ENCODE measurements at places on chromosomes 4 and X.
A peak's percentile ranks its signal among the peaks of the same experiment; 100 is the strongest.

DNA sequence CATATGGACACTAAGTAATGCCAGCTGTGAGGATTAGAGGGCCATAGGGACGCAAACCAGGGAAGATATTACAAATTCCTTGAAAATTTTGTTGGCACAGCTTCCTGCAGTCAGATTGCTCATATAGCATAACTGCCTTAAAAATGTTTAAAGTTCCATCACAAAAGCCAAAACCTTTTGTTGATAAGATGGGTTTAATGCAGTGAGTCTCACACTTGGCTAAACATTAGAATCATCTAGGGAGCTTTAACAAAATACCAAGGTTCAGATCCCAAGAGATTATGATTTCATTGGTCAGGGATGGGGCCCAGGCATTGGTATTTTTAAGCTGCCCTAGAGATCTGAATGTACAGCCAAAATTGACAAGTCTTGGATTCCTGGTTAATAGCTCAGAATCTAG is 376.5 kb upstream of the MAD2L1 start:
- DNase-seq = no peak

GRCh38 chr4:113758372-113758771 is 3.2 kb downstream of the CAMK2D start:
- DNase-seq = no peak

GRCh38 chr4:55561889-55562288 is 15.2 kb upstream of the CLOCK start:
- DNase-seq = no peak

GRCh38 chr4:168480931-168481611 is 779 bp upstream of the DDX60L start:
- no peak for DNase-seq

DNA sequence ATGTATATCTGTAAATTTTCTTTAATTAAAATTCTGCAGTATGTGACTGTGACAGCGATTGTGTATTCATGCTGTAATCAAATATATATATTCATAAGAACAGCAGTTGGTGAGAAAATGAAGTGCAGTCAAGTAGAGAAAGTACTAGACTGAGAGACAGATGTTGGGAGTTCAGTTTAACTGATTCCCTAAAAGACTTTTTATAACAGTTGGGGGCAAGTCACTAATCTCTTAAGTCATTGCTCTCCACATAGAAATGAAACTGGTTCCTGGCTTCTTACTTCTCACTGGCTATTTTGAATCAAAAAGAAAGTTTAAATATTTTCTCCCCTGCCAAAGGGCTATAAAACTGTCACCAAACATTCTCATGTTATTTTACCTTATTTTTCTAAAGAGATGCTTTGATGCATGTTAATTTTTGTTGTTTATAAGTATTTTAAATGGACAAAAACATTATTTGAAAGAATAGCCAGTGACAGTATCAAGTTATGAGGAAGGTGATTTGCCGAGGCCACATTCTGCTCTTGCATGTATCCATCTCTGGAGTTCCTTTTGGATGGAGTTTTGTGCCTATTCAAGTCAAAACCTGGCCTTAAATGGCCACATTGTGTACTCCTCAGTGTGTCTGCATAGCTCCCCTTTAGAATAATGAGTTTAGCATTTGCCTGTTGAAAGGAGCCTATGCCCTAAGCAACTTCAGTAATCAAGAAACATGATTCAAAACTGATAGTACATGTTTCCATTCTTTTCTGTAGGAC is 30.8 kb downstream of the EXOC1 start:
- no peak for DNase-seq

GRCh38 chrX:70411475-70411874 is 11.6 kb upstream of the GDPD2 start:
- DNase-seq = no peak

GRCh38 chr4:189117426-189117825 is 823.2 kb upstream of the FRG1 start:
- no peak for DNase-seq

- no peak for DNase-seq
Measured at GRCh38 chrX:46398126-46398525, 147.1 kb downstream of the ZNF674 start.

- DNase-seq = no peak
Measured at GRCh38 chrX:68868316-68868715, 39.5 kb downstream of the EFNB1 start.

DNA sequence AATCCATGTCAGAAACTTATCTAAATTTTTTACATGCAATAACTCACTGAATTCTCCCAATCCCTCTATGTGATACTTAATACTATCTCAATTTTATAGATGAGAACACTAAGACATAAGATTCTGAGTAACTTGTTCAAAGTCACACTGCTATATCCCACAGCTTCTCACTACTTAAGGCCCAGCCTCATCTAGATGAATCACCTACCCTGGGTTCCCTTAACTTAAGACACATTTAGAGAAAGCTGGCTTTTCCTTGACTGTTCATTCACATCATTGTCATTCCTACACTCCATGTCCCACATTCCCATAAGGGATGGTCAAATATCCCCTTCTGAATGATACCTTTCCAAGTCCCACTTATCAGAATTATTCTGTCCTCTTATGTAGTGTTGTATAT is 21.0 kb downstream of the TNIP3 start:
- DNase-seq = no peak

DNA sequence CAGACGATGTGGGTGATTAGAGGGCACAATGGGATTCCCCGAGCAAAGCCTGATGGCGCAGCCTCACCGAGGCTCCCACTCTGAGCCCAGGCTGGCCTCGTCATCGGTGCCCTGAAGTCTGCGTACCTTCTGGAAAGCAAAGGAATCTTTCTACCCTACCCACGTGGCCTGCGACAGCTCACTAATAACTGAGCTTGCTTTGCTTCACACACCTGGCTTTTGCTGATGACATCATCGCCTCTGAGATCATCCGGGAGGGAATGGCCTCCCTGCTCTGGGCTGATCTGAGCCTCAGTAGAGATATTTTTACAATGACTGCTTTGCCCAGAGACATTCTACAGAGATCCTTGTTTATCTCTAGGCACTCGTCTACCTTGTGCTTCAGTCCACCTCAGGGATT is 45.4 kb upstream of the PDLIM3 start:
- no peak for DNase-seq

DNA sequence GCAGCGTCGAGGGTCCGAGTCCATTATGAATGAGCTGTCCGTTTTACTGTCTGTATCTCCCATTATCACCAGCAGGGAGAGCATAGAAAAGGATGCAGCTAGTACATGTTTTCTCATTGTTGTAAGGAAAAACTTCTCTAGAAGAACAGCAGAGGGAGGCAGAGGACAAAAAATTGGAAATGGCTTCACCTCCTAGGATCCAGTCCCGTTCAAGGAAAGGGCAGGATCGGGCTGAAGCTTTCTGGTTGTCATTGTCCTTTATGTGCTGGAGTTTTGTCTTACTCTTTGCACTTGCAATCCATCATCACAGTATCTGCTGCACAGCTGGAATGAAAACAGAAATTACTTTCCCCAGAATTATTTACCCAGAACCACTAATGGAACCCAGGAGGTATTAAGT is 14.7 kb downstream of the NDP start:
- peak; percentile 4 for DNase-seq

- DNase-seq = peak; percentile 27
Measured at GRCh38 chr4:41257257-41257901, 651 bp downstream of the UCHL1 start.

GRCh38 chrX:80246271-80246670 is 174.0 kb upstream of the TENT5D start:
- no peak for DNase-seq

DNA sequence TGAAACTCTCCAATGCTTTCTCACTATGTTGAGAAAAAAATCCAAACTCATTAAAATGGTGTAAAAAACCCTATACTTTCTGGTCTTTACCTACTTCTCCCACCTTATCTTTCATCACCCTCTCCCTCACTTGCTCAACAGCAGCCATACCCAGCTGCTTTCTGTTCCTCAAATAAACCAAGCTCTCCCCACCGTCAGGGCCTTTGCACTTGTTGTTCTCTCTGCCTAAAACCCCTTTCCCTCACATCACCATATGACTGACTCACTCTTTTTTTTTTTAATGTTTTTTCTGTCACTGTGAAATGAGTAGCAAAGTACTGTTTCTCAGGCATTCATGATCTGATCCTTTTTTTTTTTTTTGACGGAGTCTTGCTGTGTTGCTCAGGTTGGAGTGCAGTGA is 122.3 kb upstream of the TMEM164 start:
- no peak for DNase-seq

GRCh38 chrX:129522184-129523078 is 859 bp downstream of the SMARCA1 start:
- DNase-seq = no peak

- DNase-seq = no peak
Measured at GRCh38 chr4:41257906-41258305, 1.2 kb downstream of the UCHL1 start.

GRCh38 chr4:189547559-189547958 is 393.1 kb upstream of the FRG1 start:
- no peak for DNase-seq

- no peak for DNase-seq
Measured at GRCh38 chr4:77065382-77065781, 10.4 kb downstream of the CCNI start.

- DNase-seq = no peak
Measured at GRCh38 chr4:189088780-189089179, 851.9 kb upstream of the FRG1 start.

GRCh38 chr4:66687459-66687858 is 857.8 kb downstream of the CENPC start:
- no peak for DNase-seq

GRCh38 chr4:81747242-81747930 is 275.7 kb upstream of the RASGEF1B start:
- no peak for DNase-seq

DNA sequence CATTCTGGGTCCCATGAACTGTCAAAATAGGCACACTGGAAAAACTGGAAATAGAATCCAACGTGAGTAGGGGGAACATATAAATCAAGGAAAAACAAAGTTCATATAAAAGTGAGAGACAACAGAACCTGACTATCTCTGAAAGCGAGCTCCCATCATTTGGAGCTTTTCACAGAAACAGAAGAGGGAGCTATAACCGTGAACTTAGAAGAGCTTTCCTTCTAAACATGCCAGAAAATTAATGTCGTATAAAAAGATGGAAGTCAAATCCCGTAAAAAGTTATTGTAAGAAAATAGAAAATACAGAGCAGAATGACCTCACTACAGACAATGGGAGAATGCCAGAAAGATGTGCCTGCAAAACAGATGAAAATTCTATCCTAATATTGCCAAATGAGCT is 23.9 kb upstream of the HSD17B10 start:
- no peak for DNase-seq

- peak; percentile 40 for DNase-seq
Measured at GRCh38 chr4:98688411-98689290, 30.2 kb upstream of the TSPAN5 start.

GRCh38 chr4:186105647-186106321 is 1.3 kb downstream of the FAM149A start:
- DNase-seq = no peak

DNA sequence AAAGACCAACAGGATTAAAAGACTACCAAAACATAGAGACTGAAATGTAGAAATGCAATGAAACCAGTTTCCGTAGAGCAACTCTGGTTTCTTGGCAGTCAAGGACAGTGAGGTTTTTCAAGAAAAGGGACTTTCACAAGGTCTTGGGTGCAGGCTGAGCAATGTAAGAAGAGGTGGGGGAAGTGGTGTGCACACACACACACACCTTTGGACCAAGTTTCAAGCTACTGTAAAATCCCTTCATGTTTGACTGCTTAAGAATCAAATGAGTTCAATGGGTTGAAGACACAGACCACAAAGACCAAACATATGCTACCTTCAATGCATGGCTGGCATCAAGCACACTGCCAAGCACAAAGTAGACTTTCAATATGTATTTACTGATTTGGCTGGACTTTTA is 17.8 kb upstream of the MCF2 start:
- no peak for DNase-seq

- no peak for DNase-seq
Measured at GRCh38 chrX:41870719-41871151, 52.6 kb downstream of the CASK start.

GRCh38 chr4:15131551-15131950 is 129.3 kb downstream of the CPEB2 start:
- no peak for DNase-seq

All from T-helper 2 cell treated with Interferon-gamma antibody and Interleukin-4, amounts not matched to agents 5 μg/mL and 100 μg/mL, for 36 hours (primary cell).